ENCODE measurements at places on chromosomes 11 and 22.

DNA sequence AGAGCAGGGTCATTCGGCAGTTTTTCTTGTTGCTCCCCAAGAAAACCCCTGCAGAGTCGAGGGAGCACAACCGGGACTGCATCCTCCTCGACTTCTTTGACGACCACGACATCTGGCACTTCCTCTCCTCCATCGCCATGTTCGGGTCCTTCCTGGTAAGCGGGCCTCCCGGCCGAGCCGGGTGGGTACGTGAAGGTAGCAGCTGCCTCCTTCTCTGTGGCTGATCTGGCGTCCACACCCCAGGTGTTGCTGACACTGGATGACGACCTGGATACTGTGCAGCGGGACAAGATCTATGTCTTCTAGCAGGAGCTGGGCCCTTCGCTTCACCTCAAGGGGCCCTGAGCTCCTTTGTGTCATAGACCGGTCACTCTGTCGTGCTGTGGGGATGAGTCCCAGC is 3.4 kb upstream of the TAGLN start:
- no peak for DNase-seq

GRCh38 chr11:60771879-60772525 is 13.1 kb upstream of the MS4A10 start:
- peak; percentile 30 for DNase-seq

DNA sequence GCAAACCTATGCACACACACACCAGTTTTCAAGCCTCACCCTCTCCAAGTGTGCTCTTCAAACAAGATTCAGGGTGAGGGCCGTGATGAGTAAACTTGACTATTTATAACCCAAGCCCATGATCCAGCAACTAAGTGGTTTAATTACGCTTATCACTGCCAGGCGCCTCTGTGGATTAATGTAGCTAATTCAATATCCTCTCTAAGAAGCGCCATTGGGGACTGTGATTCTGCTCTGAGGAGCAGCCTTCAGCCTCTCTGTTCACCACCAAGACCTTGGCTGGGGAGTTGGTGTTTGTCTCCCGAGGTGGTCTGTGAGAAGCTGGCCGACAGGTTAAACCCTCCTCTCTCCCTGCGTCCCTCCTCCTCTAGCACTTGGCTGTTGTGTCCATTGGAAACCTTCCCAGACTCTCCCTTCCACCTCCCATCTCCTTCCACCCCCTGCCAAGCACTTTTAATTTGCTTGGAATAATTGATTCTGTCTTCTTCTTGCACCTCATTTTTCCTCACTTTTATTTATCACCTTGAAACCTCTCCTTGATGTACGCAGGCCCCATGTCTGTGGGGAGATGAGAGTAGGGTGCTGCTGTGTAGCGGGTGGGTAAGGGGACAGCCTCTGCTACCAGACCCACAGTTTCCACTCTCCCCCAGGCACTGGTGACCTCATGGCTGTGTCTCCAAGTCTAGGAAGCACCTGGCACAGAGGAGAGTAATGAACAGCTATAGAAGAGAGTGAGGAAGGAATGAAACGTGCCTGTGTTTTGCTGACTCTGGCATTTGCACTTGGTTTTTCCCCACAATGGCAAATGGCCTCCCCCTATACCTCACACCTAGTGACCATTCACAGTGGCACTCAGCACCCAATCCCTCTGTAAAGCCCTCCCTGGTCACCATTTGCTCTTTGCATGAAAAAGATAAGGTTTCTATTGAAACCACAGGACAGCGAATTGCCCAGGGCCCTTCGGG is 236.6 kb downstream of the GRIK4 start:
- no peak for DNase-seq

GRCh38 chr22:44780876-44781449 is 28.6 kb downstream of the ARHGAP8 start:
- DNase-seq, result no peak

GRCh38 chr11:22192642-22193347 is at the start of gene ANO5:
Gene ANO5 (plus strand): TSS chr11:22193085. CDS start chr11:22193493, 408 bp downstream.
- DNase-seq, result no peak

GRCh38 chr22:47178339-47178738 is 415.9 kb downstream of the TBC1D22A start:
- no peak for DNase-seq

GRCh38 chr11:44304091-44305025 is 5.6 kb downstream of the ALX4 start:
- DNase-seq, result no peak

DNA sequence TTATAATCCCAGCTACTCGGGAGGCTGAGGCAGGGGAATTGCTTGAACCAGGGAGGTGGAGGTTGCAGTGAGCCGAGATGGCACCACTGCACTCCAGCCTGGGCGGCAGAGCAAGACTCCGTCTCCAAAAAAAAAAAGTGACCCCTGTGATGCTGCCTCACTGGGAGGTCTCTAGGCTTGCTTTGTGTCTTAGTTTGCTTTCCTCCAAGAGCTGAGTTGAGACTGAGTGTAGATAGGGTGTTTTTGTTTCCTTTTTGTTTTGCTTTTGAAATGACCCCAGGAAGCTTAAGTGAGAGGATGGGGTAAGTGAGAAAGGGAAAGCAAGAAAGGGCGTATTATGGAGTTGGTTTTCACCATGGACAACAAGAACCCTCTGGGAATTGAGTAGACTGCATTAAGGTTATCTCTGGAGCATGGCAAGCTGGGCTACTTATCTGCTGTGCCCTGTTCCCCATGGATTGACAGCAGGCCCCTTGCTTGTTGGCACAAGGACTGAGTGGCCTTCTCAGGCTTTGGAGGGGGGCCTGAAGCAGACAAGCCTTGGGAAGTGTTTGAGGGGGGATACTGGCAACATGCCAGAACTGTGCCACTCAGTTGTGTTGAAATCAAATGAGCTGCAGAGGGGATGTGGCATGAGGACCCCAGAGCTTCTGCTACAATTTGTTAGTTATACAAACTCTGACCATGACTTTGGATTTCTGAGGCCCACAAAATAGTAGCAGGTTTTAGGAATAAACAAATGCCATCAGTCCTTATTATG is 300.6 kb upstream of the C11orf87 start:
- no peak for DNase-seq

DNA sequence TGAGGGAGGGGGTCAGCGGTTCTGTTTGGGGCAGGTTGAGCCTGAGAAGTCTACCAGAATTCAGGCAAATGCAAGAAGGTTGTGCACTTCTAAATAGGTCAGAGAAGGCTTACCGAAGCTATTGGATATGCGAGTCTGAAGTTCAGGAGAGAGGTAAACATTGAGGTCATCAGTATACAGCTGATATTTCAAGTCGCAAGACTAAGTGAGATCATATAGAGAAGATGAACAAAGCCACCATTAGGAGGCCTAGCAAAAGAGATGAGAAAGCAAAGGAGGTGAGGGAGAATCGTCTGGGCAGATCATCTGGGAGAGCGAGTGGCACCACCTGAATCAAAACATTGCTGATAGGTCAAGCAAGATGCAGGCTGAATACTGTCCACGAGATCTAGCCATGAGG is 430.6 kb downstream of the BUD13 start:
- DNase-seq, result no peak

GRCh38 chr22:45082795-45083194 is 73.0 kb upstream of the PHF21B start:
- DNase-seq, result peak; percentile 29

DNA sequence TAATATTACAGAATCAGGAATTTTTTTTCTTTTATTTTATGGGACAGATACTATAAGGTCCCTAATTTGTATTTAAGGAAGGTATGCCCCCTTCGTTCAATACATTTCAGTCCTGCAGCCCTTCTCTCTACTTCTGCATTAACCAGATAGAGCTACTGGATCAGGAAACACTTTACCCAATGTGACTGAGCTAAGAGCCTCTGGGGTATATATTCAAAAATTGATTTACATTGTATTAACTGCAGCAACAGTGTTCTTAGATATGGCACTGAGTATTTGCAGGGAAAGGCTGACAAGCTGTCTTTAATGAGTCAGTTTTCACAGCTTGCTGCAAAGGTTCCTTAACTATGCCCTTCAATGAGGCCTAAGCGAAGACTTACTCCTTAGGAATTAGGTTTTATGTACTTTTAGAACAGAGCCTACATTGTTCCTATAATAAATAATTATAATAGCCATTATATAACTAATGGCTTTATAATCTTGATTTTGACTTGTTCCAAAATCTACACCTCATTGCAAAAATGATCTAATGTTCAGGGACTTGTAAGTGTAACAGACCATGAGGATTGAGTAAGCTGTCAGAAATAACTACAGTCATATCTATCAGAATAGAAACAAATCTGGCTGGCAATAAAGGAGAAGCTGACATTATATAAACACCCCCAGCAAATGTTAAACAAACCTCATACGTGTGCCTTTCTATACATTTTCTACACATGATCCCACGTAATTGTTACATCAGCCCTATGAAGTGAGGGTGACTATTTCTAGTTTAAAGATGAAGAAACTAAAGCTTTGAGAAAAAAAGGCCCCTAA is 55.0 kb downstream of the DDI1 start:
- DNase-seq, result no peak

DNA sequence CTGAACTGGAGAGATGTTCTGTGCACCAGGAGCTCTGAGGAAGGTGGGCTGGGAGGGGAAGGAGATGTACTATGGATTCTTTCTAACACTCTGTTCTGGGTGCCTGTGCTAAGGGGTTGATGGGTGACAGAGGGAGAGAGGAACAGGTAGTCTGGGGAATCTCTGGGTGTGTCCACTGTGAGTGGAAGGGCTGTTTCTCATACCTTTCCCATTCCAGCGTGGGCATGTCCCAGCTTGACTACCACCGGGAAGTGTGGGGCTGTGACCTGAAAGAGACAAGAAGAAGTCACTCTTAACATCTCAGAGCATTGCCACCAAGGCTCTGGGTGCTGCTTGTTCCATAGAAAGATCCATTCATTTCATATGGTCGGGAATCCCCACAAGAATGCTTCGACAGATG is 121.9 kb downstream of the FBXO7 start:
- no peak for DNase-seq

DNA sequence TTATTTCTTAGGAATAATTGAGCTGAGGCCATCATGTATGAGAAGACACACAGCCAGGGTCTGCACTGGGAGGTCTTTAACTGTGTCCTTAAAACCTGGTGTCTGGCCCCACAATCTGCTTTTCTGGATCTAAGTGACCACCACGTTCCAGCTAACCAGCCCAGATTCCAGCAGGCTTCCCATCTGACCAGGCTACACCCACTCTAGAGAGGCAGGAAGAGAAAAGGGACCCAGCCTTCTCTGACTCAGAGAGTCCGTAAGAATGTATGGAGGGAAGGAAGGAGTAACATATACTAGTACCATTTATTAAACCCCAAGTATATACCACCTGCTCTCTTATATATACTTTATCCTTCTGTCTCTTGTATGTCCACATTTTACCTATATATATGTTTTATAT is 80.1 kb downstream of the LDLRAD3 start:
- peak; percentile 71 for DNase-seq
